Stromal cell of bone marrow (primary cell): ENCODE measurements at places on chromosomes 6 and 20.

DNA sequence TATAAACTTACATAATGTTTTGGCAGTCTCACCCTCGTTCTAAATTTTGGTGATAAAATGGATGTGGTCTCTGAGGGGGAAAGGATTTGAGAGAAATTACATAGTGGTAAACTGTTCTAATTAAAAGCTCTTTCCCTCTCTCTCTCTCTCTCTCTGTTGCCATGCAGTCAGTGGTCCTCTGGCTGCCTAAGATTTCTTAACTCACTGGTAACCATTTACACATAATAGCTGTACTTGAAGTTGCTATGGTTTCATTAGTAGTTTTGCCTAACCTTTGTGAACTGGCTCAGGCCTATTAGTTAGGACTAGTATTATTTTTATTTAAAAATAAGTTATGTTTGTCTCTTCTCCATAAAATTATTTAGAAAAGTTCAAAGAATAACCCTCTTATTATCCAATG is 42.0 kb downstream of the MAPK14 start:
- DNase-seq, result no peak

DNA sequence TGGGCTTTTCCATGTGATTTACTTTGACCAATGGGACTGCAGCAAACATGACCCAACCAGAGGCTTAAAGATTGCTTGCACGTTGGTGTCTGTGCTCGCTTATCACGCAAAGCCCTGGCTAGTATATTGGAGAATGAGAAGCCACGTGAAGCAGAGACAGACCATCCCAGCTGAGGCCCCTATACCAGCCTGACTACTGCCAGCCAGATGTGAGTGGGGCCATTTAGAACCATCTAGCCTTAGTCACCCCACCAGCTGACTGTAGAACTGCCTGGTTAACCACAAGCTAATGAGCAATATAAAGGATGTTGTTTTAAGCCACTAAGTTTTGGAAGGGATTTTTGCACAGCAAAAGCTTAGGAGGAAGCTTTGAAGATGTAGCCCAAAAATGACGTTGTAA is 74.5 kb downstream of the MACROD2 start:
- peak; percentile 65 for DNase-seq

DNA sequence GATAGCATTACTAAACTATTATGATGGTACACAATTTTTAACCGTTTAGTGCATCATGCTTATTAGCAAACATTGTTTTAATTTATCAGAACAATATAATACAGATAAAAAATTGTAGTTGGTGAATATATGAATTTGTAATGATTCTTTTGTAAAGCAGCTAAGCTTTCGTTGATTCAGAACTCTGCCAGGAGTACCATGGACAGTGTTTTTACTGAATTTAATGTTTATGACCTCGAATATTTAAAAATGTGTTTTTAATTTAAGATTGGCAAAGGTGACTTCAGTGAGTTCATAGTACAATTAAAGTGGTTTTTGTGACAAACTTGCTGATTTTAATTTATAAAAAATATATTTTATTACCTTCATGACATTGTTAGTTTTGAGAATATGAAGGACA is 10.0 kb downstream of the AFDN start:
- no peak for DNase-seq

GRCh38 chr6:42407379-42407778 is 44.3 kb downstream of the TRERF1 start:
- peak; percentile 85 for DNase-seq

DNA sequence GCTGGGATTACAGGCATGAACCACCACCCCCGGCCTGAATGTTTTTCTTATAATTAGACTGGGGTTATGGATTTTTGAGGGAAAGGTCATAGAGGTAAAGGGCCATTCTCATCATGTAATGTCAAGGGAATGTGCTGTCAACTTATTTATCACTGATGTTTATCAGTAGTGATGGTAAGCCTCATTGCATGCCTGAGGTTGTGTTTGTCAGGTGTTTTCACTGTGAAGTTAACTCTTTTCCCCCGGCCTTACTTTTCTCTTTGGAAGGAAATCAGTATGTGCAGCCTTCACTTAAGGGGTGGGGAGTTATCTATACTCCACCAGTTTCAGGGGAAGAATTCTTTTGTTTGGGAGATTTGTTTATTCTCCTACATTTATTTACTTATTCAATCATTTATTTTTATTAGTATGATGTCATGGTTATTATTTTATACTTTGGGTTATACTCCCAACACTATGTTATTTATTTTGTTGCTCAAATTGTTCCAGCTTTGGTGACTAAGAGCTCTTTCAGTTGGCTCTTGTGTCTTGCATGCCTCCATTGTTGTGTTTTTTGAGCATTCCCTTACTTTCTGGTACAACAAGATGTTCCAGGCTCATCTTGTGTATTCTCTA is 2.8 kb upstream of the SLC17A5 start:
- no peak for DNase-seq

DNA sequence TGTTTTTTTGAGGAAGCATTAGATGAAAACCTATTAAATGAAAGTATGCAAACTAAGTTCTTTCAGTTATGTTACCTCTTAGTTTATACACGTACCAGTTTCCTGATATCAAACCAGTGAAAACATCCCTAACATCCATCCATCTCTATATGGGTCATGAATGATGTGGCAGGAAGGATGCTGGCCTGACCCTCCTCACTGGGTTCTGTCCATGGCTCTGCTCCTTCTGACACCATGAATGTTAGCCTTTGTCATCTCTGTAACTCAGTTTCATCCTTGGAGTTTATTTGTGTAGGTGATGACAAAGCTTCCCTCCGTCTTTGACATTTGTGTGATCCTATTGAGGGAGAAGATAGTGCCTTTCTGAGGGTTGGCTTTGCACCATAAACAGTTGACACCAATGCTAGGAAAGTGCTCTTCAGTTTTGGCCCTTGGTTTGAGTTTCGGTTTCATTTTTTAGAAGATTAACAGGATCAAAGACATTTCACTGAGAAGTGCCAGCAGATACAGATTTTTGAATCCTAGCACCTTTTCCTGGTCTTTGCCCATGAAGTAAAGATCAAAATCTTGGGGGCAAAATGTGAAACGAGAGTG is 72.0 kb upstream of the SCGN start:
- no peak for DNase-seq

GRCh38 chr20:32893263-32894025 is 34.7 kb downstream of the EFCAB8 start:
- DNase-seq, result no peak

DNA sequence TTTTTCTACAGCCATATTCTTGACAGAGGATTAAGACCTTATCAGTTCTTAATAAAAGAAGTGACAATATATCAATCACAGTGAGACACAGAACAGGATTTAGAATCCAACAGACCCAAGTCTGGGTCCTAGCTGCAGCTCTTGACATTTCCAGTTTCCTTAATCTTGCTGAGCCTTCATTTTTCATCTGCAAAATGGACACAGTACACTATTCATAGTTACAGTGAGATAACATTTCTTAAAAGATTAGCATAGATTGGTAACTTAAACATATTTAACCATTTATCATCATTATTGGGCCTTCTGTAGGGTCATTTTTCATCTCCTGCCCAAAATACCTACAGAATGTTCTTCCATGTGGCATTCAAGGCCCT is 45.6 kb downstream of the FKBP5 start:
- DNase-seq, result no peak

- no peak for DNase-seq
Measured at GRCh38 chr20:51303731-51304670, 238.5 kb downstream of the NFATC2 start.

DNA sequence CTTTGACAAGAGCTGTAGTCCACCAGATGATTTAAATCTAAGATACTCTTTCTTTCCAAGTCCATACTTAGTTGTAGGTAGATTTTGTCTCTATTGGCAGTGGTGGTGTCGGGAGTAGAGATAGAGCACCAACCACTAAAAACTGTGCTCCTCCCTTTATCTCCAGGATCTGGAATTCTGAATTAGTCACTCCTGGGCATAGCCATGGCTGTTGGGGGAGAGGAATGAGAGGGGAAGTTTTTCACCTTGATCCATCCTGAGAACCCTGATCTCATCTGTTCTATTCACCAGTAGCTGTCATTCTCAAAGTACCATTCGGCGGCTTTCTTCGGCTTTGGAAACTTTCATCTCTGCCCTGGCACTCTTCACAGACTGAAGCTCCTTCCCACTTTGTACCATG is 35.6 kb upstream of the NKX2-4 start:
- DNase-seq, result no peak

GRCh38 chr6:88443554-88443953 is 277.4 kb upstream of the CNR1 start:
- DNase-seq, result no peak

GRCh38 chr6:157954150-157955117 is 27.2 kb upstream of the SYNJ2 start:
- peak; percentile 44 for DNase-seq

DNA sequence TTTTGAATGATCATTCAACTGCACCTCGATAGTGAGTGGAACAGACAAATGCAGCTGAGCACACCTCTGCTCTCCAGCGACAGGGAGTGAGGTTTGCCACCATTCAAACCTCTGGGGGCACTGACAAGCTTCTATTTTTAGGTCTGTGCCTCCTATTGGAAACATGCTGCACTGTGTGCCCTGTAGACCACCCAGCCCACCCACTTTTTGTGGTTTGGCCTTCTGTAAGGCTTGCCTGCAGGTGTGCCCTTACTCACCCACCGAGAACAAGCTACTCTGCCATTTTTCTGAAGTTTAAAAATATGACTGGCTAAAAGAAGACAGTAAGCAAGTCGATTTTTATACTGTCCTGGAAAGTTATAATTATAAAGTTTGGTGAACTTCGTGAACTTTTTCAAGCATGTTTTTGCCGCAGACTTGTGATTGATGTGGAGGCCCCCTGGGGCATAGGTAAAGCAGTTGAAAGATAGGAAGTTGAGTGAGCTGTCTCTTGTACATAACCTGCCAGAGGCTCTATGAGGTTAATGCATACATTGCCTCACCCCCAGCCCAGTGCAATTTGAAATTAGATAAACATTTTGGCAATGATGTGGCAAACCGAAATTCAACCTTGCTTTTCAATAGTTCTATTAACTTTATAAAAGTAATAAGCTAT is 53.8 kb downstream of the ADGRG6 start:
- no peak for DNase-seq

GRCh38 chr20:2335096-2335870 is 39.5 kb downstream of the TGM3 start:
- no peak for DNase-seq

DNA sequence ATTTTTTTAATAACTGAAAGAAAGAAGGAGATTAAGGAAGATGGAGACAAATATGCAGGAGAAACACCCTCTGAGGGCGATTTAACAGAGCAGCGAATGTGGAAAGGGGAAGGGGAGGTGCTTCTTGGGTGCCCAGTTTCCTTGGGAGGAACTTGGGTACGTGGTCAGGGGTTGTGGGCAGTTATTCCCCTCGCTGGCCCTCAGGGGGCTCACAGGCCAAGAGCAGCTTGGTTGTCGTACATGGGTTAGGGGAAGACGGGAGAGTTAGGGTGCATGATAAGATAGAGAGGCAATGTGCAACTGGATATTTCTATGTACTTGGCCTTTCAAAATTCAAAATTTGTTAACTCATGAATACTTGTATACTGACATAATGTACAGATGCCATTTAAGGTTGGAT is 7.0 kb upstream of the TUBB2A start:
- DNase-seq, result no peak

DNA sequence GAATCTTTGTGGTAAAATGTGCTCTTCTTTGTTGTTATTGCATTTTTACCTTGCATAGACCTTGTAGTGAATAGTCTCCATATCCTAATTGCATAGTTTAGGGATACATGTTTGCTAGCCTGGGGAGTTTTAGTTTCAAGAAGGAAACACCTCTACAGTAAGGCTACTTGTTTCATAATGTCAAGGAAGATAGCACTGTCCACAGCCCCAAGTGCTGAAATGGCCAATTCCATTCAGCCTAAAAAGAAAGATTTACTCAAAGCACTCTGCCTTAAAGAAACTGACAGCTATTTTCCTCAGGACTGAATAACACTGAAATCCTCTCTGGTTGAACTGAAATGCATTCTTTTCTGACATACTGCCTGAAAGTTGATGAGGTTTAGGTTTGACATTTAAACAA is 2.6 kb downstream of the HCRTR2 start:
- peak; percentile 3 for DNase-seq

- no peak for DNase-seq
Measured at GRCh38 chr6:22141241-22141745, 155.5 kb downstream of the PRL start.

DNA sequence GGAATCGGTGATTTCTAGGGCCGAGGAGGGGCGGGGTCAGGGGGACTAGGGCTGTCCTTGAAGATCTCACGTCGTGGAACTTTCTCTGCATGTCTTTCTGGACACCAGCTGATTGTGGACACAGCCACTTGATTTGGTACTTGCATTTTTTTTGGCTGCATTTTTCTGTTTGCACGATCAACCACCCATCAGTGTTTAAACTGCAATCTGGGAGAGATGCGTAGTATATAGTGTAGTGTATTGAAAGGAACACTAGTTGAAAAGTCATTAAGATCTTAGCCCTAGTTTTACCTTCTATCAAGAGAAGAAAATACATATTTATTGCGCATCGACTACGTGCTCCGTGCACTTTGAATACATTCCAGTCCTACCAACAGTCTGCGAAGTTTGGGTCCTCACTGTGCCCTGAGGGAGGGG is 657 bp downstream of the NT5DC1 start:
- no peak for DNase-seq

GRCh38 chr20:39795401-39796272 is 833.5 kb downstream of the DHX35 start:
- peak; percentile 38 for DNase-seq

- DNase-seq, result no peak
Measured at GRCh38 chr20:51092338-51092737, 69.4 kb upstream of the KCNG1 start.

DNA sequence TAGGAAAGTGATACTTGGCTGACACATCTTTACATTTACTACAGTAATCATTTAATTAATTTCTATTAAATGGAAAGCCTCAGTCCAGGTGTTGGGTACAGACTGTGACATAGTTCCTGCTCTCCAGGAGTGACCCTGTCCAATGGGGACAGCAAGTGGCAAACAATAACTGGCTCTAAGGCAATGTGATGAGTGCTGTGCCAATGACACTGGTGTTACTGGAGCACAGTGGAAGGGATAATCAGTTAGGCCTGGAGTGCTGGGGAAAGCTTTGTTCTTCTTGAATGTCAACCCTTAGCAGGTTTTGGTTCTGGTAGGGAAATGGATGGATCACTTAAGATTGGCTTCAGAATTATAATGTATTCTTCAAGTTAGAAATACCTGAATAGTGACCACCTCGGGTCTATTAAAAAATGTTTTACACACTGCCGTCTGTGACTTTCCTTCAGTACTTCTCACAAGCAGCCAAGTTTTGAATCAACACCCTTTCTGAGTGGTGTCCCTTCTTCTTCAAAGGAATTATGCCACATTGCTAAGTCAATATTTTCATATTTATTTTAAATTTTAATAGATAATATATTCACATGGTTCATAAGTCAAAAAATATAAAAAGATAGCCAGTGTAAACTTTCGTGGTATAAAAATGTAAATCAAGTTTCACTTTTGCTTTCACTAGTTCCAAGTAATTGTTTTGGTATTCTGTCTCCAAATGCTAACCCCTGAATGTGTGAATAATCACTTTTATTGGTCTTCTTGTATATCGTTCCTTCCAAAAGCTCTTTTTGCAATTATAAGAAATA is 9.6 kb downstream of the CMTR1 start:
- DNase-seq, result no peak
